ENCODE measurements at places on chromosomes 2 and 18.

GRCh38 chr2:132788310-132788838 is 118.4 kb upstream of the LYPD1 start:
- DNase-seq, result no peak

DNA sequence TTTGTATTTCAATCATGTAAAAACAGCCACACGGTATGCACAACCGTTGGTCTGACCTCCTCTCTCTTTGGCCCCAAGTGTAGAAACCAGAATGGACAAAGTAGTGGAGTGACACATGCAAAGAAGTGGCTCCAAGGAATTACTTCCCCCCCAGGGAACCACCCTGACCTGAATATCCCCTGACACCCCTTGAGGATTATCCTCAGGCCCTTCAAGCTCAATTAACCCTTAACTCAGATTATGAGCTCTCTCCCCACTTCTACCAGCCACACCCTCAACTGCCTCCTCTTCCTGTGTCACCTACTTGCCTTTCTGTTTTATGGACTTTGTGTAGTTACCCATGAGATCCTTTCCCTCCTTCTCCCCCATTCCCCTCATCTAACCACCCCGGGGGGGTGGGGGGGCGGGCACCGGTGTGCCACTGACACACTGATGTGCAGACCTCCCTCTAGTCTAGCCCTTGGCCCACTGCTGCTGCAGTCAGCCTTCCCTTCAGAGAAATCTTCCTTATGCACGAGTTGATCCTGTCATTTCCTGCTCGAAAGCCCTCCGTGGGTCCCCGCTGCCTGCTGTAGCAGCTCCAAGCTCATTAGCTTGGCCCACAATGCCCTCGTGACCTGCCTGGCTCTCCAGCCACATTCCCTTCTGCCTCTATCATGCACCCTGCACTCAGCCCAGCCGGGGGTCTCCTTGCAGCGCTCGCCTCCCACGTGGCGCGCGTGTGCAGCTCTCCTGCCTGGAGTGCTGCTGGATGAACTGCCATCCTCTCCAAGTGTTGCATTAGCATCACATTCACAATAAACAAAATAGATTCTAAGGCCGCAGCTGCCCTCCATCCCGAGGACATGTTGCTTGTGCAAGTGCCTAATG is 40.1 kb upstream of the TMEM177 start:
- no peak for DNase-seq

DNA sequence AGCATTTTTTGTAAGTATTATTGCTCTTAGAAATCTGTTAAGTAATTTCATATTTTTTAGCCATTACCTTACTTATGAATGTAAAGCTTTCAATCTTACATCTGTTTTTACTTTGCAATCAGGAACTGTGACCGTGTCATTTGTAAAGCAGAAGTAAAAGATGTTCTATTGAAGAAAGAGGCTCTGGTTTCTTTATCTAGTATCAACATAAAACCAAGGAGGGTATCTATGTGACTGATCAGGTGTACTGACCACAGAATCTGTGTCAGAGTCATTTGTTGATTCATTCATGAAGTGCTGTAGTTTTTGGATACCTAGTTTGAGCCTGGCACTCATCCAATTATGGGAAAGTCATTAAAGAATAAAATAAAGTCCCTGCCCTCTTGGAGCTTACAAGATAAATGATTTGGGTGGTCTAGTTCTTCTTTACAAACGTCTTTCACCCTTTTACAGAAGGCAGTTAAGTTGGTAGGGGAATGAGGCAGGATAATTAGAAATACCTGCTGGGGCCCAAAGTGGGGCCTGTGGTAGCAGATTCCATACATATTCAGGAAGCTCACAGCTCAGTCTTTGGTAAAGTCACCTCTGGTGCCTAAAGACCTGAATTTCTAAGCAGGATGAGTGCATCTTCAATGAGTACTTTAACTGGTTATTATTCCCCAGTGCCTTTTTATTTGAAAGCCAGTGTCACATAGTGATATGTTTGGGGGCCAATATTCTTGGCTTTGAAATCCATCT is 260.6 kb upstream of the NT5C1B start:
- no peak for DNase-seq

DNA sequence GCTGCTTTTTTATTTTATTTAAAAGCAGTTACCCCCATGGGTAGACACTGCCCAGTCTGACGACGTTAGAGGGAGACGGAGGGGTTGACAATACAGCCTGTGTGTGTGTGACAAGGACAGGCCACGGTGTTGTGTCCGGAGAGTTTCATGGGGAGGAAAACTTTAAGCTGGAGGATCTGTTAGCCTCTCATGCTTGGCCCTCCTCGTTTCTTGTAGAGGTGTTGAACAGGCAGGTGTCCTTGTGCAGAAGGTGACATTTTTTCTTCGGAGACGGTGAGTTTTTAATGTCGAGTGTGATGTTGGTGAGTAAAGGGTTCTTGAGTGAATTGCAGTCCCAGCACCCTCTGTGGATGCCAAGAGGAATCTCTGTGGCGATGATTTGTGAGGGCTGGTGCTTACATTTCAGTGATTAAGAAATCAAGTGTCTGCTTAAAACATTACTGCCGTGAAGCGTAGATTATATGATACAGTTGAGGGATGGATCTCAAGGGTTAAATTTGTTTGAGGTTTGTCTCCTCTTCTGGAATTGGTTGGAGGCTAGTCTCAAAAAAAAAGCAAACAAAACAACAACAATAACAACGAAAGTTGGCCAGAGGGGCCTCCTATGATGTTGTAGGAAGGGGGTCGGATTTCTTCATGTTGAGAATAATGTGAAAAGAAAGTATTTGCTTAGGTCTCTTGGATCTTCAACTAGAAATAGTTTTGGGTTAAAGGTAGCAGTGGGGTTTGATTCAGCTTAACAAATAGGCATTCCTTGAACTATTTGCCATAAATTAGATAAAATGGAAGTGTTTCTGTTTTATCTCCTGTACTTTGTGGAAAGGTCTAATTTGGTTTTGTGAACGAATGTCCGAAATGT is 1.6 kb downstream of the NCOA1 start:
- no peak for DNase-seq

DNA sequence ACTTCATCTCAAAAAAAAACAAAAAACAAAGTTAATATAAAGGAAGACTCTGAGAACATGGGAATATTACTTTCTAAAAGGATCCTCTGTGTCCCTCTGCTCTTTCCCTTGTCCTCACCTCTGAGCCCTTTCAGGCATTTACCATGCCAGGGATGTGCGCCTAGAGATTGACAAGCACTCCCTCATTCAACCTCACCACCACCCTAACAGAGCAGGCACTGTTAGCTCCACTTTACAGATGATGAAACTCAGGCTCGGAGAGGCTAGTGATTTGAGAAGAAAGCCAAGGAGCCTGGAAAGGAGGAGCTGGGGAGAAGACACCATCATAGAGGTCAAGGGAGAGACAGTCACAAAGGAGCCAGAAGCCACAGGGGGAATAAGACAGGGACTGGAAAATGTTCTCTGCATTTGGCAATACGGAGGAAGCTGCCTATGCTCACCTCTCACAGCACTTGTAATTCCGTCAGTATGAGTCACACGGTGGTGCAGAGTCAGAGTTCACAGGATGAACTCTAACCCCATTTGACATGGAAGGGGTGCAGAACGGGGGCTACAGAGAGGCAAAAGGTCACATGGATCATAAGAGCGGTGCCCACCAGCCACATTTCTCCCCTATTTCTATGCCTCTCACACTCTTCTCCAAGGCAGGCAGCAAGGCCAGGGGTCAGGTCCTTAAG is 101.8 kb upstream of the NFU1 start:
- no peak for DNase-seq

DNA sequence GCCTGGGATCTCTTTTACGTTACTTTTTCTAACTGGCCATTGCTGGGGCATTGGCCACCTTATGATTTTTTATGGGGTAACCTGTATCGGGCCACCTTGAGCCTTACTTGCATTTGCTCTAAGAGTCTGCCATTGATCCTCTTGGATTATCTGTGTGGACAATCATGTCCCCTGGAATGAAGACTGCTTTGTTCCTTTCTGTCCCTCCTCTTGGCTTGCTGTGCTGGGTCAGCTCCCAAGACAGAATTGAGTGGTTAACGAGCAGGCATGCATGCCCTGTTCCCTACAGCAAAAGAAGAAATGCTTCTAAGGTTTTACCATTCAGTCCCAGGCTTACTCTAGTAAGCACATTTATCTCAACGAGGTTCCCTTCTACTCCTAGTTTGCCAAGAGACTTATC is 46.3 kb downstream of the MAL start:
- no peak for DNase-seq

GRCh38 chr18:62938006-62938405 is 222.7 kb downstream of the PHLPP1 start:
- no peak for DNase-seq

GRCh38 chr2:109324861-109325260 is 195.9 kb downstream of the SH3RF3 start:
- DNase-seq, result no peak

DNA sequence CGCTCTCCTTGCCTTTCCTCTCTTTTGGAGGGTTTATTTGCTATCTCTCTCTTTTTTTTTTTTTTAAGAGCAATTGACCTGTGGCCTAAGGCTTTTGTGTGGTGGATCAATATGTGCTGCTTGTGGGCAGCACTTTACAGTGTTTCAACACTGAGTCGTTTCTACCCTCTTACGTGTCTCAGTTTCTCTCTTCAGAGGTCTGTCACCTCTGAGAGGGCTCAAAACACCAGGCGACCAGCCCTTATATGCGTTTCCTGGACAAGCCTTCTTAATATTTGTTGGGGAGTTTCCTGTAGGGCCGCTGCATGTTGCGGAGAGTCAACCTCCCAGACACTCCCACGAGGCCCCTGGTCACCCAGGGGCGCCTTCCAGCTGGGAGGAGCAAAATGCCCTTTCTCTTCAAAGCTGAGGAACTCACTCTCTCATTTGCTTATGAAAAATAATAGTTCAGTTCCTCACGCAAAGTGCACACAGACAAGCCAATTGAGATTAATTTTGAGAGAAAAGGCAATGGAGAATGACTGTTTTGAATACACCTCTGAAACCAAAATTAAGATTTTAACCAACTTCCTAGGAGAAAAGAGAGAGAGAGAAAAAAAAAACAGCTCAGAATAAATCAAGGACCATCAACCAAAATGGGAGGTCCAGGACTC is 96.3 kb upstream of the B3GNT2 start:
- DNase-seq, result no peak

DNA sequence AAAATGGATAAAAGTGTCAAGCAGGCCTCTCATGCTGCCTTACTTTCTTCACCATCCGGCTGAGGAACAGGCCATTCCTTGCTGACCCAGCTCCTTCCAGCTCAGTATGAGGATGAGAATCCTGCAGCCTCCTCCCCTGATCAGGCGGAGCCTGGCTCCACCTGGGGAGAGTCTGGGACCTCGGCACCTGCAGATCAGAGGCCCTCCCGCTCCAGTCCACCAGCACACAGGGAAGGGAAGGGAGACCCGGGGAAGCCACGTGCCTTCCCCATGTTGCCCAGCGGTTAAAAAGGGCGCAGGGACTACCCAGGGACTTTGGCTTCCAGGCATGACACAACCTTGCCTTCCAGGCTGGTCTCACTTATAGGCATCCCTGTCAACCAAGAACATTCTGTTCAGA is 172.0 kb downstream of the NDUFA10 start:
- no peak for DNase-seq

- no peak for DNase-seq
Observed at GRCh38 chr2:152542995-152543481, 174.2 kb downstream of the PRPF40A start.

- no peak for DNase-seq
Observed at GRCh38 chr2:145017149-145017548, 497.2 kb upstream of the ZEB2 start.

DNA sequence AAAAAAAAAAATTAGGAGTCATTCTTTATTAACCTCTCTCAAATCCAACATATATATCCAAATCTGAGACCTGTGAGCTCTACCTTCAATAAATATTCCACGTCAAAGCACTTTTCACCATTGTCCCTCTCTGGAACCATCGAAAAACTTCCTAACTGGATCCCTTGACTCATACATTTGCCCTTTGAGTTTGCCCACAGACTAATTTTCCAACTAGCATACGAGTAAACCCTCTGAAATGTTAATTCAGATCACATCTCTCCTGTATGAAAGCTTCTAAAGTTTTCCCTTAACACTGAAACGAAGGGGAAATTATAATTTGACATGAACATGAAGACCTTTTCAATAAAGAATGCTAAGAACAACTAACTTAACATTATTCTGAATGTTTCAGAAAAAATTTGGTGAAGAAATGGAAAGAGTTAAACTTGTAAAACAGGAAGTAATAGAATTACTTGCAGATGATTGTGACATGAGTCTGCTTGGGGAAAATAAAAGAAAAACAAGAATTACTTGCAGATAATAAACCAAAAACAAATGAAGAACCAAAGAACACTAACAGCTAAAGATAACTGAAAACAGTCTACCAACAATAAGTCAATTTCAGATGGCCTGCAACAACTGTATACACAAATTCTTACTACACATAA is 110.6 kb downstream of the C2orf74 start:
- no peak for DNase-seq

GRCh38 chr18:58132595-58133261 is 88.7 kb downstream of the NEDD4L start:
- no peak for DNase-seq

DNA sequence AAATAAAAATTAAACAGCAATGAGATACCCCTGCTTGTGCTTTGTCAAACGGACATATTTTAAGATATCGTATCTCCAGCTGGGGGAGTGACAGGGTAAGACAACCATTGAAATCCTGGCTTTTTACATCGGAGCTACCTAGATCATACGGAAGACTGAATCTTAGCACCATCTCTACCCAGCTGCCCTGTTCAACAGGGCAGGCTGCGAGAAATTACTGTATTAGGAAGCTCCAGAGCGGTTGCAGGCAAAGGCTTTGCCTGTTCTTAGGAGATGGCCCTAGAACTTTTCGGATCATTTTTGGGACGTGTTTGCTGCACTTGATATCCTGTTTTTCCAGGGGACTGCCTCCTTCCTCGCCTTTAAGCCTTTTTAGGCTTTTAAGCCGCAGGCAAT is 2.0 kb upstream of the PRKCE start:
- DNase-seq, result no peak

DNA sequence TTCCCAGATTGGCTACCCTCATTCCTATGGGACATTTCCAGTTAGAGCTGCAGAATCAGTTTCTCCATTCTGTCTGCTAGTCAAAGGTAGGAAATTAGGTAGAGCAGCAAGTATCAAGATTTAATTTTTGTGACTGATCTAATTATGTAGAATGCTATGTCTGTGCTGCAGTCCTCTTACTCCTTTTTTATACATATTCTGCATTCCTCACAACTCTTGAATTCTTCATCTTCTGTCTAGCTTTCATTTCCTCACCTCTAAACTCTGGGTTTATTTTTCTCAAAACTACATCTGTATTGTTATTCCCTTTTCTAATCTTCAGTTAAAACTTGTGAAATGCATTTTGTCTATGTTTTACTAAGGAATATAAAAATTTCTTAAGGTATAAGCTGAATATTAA is 8.6 kb downstream of the SGO2 start:
- no peak for DNase-seq

All from stimulated activated naive CD4-positive, alpha-beta T cell treated with Interleukin-2 at 50 U/mL for 16 hours (primary cell).